ENCODE measurements at places on chromosomes 2 and 18.

DNA sequence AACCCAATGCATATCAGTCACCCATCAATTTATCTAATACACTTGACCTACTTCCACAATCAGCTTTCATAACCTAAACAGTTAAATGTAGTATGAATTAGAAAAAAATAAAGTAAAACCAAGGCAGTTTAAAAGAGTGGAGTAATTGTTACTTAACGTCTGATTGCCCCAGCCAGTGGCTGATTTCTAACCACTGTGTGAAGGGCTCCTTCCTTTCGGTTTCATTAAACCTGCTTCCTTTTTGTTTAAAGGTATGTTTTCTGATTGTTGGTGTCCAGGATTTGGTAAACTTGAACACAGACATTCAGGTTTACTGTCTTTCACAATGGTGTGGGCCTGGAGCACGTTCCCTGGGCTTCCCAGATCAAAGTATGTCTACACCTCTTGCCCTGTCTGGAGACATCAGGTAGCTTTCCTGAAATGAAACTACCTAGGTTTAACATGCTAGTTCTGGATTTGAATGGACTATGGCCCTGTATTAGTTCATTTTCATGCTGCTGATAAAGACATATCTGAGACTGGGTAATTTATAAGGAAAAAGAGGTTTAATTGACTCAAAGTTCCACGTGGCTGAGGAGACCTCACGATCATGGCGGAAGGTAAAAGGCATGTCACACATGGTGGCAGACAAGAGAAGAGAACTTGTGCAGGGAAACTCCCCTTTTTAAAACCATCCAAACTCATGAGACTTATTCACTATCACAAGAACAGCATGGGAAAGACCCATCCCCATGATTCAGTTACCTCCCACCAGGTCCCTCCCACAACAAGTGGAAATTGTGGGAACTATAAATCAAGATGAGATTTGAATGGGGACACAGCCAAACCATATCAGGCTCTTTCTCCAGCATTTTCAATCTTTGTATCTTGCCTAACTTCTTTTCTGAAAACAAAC lies 605.2 kb upstream of the ID2 start:
- DNase-seq = no peak

GRCh38 chr2:177147093-177147694 lies 65.4 kb upstream of the HNRNPA3 start:
- DNase-seq = no peak

GRCh38 chr18:54392543-54393023 lies 34.9 kb downstream of the C18orf54 start:
- DNase-seq = no peak

GRCh38 chr2:135744760-135745314 lies 3.2 kb downstream of the UBXN4 start:
- no peak for DNase-seq

DNA sequence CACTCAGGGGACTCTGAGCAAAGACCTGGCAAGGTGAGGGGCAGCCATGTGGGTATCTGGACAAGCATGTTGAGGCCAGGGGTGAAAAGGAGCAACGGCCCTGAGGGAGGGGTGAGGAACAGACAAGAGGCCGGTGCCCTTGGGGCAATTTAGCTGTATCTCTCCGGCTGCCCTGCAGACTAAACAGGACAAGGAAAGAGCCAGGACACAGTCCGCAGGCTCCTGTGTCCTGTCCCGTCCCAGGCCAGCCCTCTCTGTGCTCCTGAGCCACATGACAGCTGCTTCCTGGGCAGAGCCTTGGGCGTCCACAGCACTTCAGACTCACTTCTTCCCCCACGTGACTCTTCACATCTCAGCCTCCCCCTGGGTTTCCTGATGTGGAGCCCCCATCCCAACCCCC lies 206.1 kb downstream of the KLHL29 start:
- no peak for DNase-seq

GRCh38 chr2:145228506-145228905 lies 708.6 kb upstream of the ZEB2 start:
- no peak for DNase-seq

- no peak for DNase-seq
These were observed 4.5 kb downstream of the FKBP7 start for GRCh38 chr2:178473931-178474330.

DNA sequence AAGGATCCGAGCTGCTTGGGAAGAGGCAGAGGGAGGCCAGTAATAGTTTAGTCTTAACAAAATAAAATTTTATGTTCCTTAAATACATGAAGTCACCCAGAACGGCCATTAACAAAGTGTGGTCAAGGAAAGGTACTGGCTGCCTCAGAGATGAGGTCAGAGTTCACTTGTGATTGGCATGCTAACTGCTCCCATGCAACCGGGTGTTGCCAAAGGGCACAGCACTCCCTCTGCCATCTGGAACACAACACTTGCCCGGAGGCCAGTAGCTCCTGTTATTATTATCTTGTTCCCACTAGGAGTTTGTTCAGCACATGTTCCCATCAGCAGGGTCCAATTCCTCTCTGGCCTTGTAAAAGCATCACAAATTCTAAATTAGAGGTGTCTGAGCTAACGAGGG lies 207.0 kb downstream of the CYP26B1 start:
- no peak for DNase-seq

DNA sequence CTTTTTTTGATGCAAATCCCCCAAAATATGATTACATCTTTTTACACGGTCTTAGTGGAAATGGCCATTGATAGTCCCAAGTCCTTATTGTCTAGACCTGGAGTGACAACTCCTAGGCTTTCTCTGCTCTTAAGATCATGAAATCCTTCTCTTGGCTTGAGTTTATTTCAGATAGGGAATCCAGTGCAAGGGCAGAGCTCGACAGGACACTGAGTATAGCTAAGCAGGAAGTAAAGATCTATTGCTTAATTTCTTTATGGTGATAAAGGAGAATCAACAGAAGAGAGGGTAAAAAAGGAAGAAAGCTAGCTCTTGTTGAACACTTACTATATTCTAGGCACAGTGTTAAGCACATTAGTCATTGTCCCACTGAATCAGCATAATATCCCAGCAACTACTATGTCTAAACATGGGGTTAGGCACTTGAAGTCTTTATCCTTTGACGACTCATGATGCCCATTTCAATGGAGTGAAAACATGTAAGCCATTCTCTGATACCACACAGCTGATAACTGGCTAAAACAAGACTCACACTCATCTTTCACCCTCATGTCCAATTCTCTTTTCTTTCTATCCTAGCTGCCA lies 74.1 kb upstream of the LRATD1 start:
- DNase-seq = no peak

GRCh38 chr2:191935247-191935646 lies 88.4 kb upstream of the CAVIN2 start:
- DNase-seq = no peak

- no peak for DNase-seq
These were observed 20.6 kb upstream of the ST8SIA3 start for GRCh38 chr18:57331718-57332117.

GRCh38 chr2:97950329-97951154 lies 45.2 kb downstream of the TMEM131 start:
- DNase-seq = no peak

GRCh38 chr2:46393865-46394264 lies 85.5 kb upstream of the TMEM247 start:
- DNase-seq = no peak

DNA sequence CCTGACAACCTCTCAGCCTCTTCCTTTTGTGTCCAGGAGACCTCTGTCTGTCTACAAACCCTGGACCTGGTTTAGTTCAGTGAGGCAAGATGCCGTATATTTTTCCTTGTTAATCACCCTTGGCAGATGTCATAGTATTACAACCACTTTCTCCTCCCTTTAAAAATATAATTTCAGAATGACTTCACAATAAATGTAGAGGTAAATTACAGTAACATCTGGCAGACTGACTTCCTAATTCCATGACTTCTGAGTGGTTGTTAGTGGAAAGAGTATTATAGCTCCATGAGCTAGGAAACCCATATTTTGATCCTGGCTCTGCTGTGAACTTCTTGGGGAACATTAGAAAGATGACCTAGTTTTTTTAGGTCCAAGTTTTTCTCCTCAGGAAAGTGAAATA lies 39.5 kb downstream of the SPATS2L start:
- no peak for DNase-seq

- DNase-seq = no peak
These were observed 53.2 kb downstream of the VWA3B start for GRCh38 chr2:98140210-98140609.

GRCh38 chr2:200422532-200423261 lies 87.2 kb downstream of the KCTD18 start:
- DNase-seq = no peak

DNA sequence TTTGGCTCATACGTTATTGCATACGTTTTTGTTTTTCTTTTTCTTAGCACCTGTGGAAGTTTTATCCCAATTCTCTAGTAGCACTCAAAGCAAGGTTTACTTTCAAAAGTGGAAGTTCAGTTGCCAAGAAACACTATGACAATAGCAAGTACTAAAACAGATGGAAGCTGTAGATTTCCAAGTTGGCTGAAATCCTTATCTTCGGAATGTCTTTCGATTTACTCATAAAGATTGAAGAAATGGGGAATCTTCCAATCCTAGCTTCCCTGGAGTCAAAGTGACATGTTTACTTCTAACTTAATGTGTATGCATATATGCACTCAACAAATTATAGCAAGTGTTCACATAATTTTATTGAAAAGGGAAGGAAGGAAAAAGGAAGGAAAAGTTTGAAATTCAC lies 307.4 kb downstream of the CTNNA2 start:
- no peak for DNase-seq
